ENCODE measurements at places on chromosomes 1 and 21.

GRCh38 chr21:40466893-40467483 is 380.0 kb downstream of the DSCAM start:
- no peak for DNase-seq

GRCh38 chr1:61570191-61570590 is 154.8 kb downstream of the TM2D1 start:
- DNase-seq: no peak

GRCh38 chr21:42505090-42505726 is 8.4 kb upstream of the SLC37A1 start:
- DNase-seq: peak; percentile 43

DNA sequence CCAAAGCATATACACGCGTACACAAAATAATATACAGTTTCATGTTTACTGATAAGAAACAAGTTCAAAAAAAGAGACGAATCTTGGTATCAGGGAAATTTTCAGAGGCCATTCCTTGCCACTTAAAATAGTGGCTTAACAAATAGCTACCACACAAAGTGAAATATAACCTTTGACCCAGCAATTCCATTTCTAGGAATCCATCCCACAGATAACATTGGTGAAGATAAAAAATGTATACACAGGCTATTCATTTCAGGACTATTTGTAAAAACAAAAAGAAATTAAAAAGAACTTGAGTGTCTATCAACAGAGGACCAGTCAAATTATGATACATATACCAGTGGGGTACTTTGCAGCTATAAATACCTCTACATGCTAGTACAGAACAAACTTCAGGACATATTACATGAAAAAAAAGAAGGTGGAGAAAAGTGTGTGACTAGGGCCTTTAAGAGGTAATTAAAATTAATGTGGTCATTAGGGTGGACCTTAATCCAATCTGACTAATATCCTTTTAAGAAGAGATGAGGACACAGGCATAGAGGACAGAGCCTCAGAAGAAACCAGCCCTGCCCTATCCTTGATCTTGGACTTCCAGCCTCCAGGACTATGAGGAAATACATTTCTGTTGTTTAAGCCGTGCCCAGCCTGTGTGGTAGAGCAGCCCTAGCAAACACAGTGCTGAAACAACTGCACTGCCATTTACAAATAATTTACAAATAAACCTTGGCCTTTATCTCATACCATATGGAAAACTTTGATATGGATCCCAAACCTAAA is 7.8 kb downstream of the UBE2G2 start:
- no peak for DNase-seq

GRCh38 chr1:9652379-9653209 is 1.1 kb downstream of the PIK3CD start:
- DNase-seq: peak; percentile 81

DNA sequence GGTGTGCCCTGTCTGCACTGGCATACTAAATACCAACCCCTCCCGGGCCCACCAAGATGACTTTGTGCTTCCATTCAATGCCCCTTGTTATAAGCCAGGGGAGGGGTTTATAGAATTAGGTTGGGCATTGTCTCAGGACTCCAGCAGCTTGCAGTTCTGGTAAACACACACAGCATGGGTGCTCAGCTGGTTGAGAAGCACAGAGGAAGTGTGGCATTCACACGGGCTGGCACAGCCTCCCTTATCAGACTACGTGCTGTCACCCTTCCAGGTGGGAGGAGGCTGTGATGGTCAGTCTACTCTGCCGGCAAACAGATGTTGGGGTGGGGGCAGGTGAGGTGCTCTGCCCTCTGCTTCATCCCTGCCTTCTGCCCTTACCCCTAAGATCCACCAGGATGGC is 15.0 kb upstream of the SLC6A17 start:
- DNase-seq: no peak

GRCh38 chr1:3054474-3054873 is 14.5 kb upstream of the PRDM16 start:
- DNase-seq: no peak

DNA sequence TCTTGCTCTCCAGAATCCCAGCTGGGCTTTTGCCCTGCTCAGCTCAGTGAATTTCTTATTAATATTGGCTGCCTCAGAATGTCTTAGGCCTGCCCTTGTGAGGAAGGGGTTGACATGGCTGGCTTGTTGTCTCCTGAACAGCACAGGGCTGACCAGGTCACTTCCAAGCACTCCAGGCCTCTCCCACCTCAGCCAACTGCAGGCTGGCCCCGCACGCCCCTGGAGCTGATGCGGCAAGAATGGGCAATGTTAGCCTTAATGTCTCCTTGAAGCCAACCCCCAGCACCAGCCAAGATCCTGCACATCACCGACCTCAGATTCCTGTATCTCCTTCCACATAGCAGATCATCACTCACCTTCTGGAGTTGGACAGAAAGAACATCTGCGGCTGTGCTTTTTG is 598.6 kb downstream of the AJAP1 start:
- DNase-seq: peak; percentile 30

DNA sequence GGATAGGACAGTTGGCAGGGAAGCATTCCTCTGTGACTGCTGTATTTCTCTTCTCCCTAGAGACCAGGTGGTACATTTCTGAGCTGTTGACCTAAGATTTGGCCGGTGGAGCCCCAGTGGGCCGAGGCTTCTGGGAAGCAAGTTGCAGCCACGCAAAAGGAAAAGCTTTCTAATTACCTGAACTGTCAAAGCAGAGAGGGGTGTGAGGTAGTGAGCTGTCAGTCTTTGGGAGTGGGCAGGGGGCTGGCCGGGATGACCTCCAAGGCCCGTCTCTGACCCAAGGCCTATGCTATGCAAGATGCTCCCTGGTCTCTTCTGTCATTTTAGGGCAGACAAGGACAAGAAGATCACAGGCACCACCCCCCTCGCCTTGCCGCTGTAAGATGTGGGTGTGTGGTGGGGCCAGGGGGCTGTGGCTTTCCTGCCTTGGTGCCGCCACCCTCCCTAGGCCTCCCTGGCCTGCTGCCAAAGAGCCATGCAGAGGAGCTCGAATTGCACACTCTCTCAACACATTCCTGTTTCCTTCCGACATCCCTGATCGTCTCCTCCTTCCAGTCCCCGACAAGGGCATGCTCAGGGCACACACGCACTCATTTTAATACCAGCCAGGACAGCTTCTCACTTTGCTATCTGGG is 7.7 kb downstream of the PADI1 start:
- peak; percentile 83 for DNase-seq

GRCh38 chr21:14096172-14096571 is 114.6 kb downstream of the LIPI start:
- no peak for DNase-seq

GRCh38 chr1:34520111-34520510 is 234.7 kb upstream of the GJB5 start:
- no peak for DNase-seq

DNA sequence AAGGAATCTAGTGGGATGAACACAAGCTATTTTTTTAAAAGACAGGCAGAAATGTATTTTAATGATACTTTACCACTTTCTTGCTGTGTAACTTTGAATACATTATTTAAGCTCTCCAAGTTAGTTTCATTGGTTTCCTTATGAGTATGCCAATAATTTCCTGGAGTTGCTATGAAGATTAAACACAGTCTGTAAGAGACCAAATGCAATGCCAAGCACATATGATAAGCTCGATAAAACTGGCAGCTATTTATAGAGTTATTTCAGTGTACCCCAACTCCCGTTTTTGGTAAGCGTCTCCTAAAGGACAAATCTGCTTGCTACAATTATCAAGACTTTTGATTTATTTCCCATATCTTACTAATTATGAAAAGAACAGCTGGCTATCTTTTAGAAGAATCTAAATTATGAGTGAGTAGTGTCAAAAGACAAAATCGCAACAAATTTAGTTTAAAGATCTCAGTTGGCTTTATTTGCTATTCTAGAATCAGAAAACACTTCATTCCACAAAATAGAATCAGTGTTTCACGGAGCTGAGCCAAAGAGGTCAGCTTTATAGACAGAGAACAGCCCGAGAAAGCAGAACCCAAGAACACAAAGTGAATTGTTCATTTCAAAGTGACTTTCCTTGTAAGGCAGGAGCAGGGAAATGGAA is 7.2 kb upstream of the MAP10 start:
- DNase-seq: no peak

- no peak for DNase-seq
Measured at GRCh38 chr1:28456078-28456477, 49.8 kb upstream of the RCC1 start.

DNA sequence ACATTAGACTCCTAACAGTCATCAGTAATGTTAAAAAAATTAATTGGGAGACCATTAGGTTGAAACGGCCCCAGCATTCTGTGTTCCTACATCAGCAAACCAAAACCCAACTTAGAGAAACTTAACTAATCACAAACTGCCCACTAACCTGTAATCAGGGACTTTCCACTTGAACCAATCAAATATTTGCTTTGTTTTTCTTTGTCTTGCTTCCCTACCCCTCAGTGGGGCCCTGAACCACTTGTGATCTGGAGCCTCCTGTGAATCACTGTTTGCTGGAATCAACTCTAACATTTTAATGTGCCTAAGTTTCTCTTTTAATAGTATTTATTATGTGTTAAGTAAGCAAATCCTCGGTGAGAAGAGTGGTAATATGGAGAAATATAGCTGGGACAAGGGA is 64.0 kb downstream of the ABCA4 start:
- DNase-seq: no peak

GRCh38 chr1:167602840-167603239 is 27.2 kb upstream of the RCSD1 start:
- peak; percentile 65 for DNase-seq

DNA sequence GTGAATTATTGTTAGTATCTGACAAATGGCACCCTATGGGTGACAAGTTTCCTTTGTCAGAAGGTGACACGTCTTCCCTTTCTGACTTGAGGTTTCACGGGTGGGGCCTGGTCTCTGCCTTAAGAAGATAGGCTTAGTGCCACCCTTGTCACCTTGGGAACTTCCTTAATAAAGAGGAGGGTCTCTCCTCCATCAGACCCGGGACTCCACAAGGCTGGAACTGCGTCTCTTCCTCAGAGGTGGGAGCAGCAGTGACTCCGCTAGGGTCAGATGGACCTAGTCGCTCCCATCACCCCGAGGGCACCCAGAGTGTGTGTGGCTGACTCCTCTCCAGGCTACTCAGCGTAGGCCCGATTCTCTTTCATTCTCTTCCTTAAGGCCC is 774 bp upstream of the WDTC1 start:
- no peak for DNase-seq

- no peak for DNase-seq
Measured at GRCh38 chr1:174809755-174810280, 189.9 kb upstream of the CACYBP start.

DNA sequence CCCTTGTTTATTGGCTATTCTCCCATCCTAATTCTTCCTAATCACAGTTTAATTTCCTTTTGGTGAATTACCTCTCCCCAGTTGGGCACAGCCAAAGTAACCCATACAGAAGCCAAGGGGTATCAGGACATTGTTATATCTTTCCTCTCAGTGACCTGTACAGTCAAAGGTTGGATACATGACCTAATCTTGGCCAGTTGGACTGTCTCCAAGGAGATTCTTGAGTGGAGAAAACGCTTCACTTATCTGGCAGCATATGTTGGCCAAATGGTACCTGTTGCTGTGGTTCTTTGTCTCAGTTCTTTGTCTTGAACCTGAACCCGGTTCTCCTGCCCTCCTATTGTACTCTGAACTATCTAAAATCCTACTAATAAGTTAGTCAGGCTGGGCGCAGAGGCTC is 15.3 kb upstream of the TBCE start:
- no peak for DNase-seq

DNA sequence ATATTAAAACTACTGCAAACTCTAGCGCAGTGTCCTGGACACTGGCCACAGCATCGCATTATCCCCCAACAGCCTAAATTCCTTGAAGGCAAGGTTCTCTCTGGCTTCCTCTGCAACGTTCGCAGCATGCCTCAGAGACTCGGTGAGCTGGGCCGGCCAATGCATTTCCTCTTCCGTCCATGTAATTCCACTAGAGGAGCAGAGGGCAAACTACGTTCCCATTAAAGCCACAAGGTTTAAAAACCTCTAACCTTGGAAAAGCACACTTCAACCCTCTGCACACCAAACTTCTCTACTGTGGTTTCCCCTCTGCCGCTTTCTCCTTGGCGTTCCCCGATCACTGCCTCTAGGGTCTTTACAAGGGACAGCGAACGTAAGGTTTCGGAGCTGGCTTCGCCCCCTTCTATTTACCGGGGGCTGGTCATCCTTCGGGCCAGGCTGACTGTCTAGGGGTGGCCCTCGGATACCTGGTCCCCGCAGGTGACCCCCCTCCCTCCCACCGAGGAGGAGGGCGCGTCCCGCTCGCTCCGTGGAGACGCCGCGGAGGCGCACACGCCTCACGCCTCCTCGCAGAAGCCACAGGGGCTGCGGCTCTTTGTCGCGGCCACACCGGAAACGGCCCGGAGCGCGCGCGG is 456 bp upstream of the SMYD2 start:
- peak; percentile 63 for DNase-seq

DNA sequence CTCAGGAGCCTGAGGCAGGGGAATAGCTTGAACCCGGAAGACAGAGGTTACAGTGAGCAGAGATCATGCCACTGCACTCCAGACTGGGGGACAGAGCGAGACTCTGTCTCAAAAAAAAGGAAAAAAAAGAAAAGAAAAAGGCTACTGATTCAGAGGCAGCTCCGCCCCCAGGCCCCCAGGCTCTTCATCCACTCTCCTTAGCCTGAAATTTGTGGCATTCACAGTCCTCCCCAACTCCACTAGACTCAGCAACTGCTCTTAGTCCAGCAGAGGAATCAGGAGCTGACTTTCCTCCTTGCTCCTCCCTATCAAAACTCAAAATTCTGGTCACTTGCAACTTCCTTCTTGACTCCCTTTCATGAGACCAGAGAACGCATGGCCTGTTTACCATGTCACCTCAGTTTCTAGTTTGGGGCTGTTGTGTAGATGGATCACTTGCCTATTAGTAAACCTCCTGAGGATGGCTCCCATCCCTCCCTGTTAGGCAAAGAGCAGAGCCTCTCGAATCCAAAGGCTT is 27.1 kb downstream of the PCAT6 start:
- no peak for DNase-seq

DNA sequence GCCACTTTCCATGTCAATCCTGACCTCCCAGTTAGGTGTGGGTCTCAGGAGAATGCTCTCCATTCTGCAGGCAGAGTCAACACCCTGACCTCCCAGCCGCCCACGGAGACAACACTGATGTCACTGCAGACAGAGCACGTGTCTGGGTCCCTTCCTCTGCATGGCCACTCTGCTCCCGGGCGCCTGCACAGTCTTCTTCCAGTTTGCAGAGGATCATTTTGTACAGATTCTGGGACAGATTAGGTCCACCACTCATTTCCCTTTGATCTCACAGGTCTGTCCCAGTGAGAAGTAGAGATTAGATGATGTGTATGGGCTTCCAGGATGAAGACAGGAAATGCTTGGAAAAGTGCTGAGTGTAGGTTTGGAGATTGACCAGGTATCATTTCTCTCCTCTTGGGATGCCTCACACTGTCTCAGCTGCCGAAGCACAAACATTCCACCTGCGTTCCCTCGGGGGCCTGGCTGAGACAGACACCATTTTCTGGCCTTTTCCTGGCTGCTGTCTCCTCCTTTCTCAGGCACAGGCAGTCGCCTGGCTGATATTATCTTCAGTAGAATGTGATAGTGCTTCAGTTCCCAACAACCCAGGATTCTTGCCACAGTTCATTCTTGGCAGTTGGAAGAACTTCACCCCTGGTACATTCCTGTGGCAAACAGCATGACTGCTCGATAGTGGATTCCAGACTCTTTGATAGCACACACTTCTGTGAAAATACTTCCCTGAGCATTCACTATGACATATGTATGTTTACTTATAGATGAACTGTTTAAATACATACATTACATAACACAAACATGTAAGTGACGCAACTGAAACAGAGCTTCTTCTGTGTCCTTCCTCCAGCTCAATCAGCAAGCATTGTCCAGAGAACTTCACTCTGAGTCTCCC is 7.9 kb downstream of the MYBPHL start:
- DNase-seq: no peak

- DNase-seq: no peak
Measured at GRCh38 chr1:235329139-235329902, 951 bp downstream of the GGPS1 start.

- no peak for DNase-seq
Measured at GRCh38 chr1:217274416-217274815, 356.5 kb downstream of the GPATCH2 start.
